ENCODE measurements at places on chromosomes 5 and 9. TPM values are rescaled to one million over a fixed set of nuclear protein-coding genes. Genes with fewer than 3 reads are reported as not detected.
A peak's percentile ranks its signal among the peaks of the same experiment; 100 is the strongest.

The SLC27A4 gene
- polyA plus RNA-seq = 14.6 TPM

The NPR3 gene
- 12.0 TPM for polyA plus RNA-seq

DNA sequence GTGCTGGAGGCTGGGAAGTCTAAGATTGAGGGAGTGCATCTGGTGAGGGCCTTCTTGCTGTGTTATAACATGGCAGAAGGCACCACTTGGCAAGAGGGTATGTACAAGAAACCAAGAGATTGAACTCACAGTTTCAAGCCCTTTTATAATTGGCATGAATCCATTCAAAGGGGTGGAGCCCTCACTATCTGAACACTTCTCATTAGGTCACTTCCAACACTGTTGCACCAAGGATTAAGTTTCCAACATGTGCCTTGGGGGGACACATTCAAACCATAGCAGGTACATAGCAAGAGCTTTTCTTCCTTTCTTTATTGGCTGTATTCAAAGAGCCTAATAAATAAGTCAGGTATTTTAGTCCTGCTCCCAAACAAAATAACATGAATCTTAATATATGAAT lies 62.7 kb downstream of the PRELID2 start:
- no peak for DNase-seq

DNA sequence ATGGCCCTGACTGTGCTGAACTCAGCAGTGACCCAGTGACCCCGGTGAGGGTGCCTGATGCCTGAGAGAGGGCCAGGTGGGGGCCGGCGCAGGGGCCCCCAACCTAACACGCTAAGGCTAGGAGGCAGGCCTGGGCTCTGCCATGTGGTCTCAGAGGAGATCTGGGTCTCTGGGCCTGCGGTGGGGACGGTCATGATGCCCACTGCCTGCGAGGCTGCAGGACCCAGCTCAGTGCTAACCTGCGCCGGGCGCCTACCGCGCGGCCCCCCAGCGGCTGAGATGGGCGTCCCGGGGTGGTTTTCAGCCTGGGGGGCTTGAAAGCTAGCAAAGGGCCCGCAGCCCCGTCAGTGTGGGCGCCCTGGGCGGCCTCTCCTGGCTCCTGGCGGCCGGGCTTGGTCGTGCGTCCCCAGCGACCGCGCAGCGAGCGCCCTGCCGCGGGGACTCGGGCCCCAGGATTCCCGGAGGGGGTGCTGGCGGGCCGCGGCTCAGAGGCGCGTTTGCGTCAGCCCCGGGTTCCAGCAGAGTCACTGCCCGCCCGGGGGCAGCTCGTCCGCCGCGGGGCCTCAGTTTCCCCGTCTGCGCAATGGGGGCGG lies 2.5 kb downstream of the EGFL7 start:
- no peak for DNase-seq

DNA sequence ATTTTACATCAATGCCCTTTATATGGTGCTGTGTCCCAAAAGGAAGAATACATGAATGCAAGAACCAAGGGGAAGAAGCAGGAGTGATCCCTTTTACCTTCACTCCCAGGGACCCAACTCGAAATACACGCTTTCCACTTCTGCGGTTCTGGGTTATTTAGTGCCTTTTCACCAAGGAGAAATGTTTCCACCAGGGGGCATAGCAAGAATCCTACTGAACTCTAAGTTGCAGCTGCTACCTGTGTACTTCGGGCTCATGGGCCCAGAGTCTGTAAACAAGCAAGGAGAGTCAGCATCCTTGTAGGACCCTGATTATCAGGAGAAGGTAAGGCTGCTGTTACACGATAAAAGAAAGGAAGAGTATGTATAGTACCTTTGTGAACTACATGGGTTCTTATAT lies 45.7 kb downstream of the DPYSL3 start:
- no peak for DNase-seq

GRCh38 chr9:100108559-100108958 lies 9.5 kb downstream of the INVS start:
- peak; percentile 33 for DNase-seq

- no peak for DNase-seq
These were observed 289.4 kb downstream of the EFNA5 start for GRCh38 chr5:107381189-107381856.

DNA sequence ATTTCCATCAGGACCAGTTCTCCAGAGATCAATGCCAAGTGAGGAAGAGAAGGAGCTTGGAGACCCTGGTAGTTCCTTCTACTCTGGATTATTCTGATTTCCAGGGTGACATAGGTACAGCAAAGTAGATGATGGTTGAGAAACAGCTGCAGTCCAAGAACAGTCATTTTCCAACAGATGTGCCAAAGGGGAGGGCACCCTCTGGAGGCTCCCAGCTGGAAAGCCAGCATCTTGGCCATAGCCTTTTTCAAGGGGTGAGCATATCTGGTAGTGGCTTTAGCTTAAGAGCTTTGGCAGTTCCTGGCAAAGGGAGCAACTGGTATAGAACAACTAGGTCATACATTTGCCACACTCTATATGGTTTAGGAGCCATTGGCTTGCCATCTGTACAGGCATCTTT lies 492.7 kb downstream of the RASEF start:
- no peak for DNase-seq

GRCh38 chr9:114370251-114370967 lies 17.4 kb downstream of the AKNA start:
- no peak for DNase-seq

DNA sequence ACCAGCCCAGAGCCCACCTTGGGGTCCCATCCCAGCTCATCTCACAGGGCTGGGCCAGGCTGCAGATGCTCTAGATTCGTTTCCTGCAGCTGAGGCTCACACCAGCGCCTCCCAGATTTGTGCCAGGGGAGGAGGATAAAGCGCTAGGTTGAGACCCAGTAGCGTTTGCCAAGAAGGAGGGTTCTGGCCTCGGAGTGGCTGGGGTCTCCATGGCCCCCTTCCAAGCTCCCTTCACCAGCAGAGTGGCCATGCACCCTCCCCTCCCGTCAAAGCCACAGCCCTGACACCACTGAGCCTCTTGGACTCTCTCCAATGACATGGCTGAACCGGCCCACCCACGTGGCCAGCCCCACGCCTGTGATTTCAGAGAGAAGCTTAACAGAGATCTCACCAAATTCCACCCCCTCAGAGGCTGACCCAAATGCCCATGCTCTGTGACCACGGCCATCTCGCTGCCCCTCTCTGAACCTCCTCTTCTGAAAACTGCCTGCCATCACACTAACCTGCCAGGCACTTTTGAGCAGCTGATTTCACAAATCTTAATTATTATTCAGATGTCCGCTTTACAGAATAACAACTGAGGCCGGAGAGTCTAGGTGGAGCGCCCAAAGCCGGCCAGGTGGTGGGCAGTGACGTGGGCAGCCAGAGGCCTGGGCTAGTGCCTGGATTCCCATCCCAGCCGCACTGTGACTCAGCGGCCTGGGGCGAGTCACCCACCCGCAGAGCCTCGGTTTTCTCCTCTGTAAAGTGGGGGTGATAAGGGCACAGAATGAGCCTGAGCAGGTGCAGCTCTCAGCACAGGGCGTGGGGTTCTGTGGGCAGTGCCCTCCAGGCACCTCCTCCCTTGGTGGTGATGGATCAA lies 155.7 kb downstream of the C9orf50 start:
- no peak for DNase-seq
